Activated T-helper 1 cell treated with Interleukin-2 at 50 U/mL for 16 hours (primary cell): ENCODE measurements at places on chromosomes 16 and 17.

DNA sequence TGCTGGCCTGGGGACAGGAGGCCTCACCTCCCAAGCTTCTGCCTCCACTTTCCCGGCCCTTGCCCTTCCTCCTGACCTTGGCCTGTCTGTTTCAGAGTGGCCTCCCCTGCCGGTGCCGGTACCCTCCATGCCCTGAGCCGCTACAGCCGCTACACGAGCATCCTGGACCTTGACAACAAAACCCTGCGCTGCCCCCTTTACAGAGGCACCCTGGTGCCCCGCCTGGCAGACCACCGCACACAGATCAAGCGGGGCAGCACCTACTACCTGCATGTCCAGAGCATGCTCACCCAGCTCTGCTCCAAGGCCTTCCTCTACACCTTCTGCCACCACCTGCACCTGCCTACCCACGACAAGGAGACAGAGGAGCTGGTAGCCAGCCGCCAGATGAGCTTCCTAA lies 7.4 kb downstream of the SMCR8 start:
- DNase-seq: no peak

- DNase-seq: no peak
Measured at GRCh38 chr16:64654178-64654577, 467.7 kb downstream of the CDH11 start.

DNA sequence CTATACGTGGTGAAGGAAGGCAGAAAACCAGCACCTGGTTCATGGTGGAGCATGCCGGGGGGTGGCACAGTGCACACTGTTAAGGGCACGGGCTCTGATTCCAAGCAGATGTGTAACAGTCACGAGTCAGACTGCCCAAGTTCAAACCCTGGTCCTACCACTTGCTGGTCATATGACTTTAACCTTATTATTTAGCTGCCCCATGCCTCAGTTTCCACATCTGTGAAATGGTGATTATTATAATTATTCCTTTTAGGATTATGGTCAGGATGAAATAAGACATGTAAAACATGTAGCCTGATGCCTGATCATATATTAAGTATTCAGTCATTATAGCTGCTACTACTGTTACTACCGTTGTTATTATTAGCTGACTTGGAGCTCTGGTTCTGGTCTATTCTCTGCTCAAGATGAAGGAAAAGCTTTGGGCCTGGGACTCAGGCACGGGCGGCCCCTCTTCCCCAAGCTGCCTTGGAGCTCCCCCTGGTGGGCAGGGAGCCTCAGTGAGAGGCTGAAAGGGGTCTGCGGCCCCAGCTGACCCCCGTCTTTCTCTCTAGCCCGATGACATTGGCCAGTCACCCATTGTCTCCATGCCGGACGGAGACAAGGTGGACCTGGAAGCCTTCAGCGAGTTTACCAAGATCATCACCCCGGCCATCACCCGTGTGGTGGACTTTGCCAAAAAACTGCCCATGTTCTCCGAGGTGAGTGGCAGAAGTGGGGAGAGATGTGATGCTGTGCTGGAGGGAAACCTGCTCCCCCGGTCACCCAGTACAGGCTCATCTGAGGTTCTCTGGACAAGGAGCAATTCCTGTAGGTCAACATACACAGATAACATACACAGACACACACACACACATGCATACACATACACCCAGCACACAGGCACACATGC lies 14.0 kb downstream of the NR1D1 start:
- DNase-seq: peak; percentile 30

- peak; percentile 30 for DNase-seq
Measured at GRCh38 chr17:29005936-29006511, at the start of gene SEZ6. Gene SEZ6 (minus strand): TSS chr17:29006033. CDS start chr17:29005869, 164 bp downstream.

DNA sequence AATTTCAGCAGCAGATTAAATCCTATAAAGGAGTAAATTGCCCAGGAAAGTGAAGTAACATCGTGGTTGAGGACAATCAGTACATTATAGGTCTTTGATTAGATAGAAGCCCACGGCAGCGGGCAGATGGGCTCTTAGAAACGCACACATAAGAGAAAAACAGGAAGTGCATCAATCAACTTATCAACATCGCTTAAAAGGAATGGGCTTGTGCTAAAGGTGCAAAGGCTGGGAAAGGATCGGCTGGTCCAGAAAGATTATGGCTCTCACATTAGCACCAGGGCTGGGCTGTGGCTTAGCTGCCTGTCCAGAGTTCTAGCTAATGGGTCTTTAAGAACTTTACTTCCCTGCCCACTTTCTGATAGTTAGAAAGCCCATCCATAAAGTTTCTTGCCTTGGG lies 292.0 kb upstream of the TNRC6C start:
- no peak for DNase-seq

DNA sequence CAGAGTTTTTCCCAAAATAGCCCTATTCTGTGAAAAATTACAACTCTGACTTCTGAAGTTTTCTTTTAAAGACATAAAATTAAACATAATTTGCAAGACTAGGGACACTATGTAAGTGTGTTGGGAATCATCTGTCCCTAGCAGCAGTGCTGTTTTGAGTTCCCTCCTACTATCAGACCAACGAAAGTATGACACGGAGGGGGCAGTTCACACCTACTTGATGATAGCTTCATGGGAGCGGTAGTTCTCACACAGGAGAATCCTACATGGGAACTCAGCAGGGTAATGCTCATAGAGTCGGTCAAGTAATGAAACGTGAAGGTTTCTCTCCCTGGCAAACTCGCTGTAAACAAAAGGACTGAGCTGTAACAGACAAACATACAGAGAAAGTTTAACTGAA lies 96.6 kb downstream of the HELZ start:
- DNase-seq: no peak

- no peak for DNase-seq
Measured at GRCh38 chr17:8041249-8041928, 2.5 kb downstream of the ALOX15B start.

GRCh38 chr17:48546924-48547807 lies 2.3 kb upstream of the HOXB2 start:
- no peak for DNase-seq

GRCh38 chr17:55294042-55294751 lies 29.4 kb downstream of the HLF start:
- DNase-seq: no peak

GRCh38 chr16:31301708-31302400 lies 42.1 kb downstream of the ITGAM start:
- no peak for DNase-seq

DNA sequence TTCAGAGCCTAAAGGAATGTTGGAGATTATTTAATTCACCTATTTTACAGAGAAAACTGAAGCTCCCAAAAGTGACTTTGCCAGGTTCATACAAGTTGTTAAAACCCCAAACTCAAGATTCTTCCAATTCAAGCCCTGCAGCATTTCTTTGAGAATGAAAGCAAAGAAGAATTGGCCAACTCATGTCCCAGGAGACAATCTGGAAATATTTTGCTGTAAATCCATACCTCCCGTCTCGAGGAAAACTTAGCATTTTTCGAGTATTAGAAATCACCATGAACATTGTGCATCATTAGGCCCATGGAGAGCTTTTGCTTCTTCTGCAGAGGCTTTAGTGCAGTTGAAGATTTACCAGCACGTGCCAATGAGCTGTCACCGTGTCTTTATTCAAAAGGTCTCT lies 176.4 kb upstream of the KCNJ16 start:
- no peak for DNase-seq

DNA sequence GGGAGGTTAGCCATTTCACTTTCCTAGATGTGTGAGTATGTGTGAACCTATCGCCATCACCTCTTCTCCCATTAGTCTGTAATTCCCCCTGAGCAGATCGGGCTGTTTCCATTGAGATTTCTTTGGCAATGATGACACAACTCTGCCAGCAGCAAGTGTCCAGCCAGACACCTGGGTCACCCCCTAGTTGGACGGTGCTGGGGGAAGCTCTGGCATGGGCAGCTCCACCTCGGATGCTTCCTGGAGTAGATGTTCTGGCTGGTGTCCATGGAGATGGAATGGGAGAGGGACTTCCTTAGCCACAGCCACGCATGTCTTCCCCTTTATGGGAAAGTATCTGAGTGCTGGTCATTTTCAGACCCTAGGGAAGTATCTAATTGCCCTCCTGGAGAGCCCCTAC lies 247.9 kb upstream of the RPL38 start:
- DNase-seq: no peak

DNA sequence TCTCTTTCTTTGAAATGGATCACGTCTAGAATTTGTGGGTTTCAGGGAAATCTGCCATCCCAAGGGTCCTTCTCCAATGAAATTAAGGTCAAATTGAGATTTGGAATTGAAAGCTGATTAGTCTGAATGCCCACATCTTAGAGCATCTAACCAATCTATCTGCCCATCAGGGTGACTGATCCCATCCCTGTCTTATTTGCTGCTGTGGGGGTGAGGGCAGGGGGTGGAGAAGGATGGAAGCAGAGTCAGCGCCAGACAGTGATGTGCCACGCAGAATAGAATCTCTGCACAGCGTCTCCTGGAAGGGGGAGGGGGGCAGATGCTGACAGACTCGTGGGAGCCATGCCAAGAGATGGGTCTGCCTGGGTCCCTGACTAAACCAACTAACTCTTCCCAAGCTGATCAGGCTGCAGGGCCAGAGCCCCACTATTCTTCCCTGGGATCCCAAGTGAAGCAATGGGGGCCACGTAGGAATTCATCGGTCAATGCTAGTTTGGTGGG lies 32.1 kb downstream of the CDK5RAP3 start:
- no peak for DNase-seq

GRCh38 chr16:85238233-85238647 lies 126.0 kb upstream of the CIBAR2 start:
- DNase-seq: no peak

- DNase-seq: no peak
Measured at GRCh38 chr16:81004646-81005353, 1.9 kb downstream of the CMC2 start.

DNA sequence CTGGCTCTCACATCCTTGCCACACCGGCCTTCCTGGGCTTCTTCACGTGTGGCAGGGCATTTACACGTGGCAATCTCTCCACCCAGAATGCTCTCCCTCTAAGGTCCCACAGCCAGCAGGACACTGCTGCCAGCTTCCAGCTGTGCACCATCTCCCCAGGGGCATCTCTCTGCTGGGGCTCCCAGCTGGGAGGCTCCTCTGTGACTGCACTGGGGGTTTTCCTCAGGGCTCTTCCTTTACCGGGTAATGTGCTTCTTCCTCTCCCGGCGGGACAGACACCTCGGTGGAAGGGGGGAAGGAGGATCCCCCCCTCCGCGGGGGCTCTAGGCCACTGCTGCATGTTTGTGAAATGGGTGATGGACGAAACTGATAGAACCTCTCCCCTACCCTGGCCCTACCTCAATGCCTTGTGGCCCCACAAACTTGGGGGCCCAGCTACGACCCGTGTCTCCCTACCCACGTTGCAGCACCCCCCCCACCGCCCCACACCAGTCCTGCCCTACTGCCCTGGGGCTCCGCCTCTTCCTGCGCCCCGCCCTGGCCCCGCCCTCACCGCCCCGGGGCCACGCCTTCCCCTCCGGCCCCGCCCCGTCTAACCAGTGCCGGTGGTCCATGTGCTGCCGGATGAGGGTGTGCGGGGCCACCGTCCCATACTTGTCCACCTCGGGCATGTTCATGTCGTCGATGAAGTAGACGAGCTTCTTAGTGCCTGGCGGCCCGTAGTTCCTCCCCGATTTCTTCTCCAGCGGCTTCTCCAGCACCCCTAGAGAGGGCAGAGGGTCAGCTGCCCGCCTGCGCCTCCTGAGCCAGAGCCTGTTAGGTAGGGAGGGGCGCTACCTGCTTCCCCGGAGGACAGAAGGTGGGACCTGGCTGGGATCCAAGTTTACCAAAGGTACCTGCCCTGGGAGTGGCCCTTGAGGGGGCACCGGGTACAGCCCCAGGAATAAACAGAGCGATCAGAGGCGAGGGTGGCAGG lies 92.6 kb downstream of the DNAH17 start:
- DNase-seq: peak; percentile 60

GRCh38 chr17:4477255-4477791 lies 21.4 kb upstream of the SPNS2 start:
- DNase-seq: no peak

GRCh38 chr16:30063893-30064728 lies 1.4 kb upstream of the ALDOA start:
- peak; percentile 49 for DNase-seq

- DNase-seq: no peak
Measured at GRCh38 chr16:88773812-88774291, 11.2 kb downstream of the PIEZO1 start.

DNA sequence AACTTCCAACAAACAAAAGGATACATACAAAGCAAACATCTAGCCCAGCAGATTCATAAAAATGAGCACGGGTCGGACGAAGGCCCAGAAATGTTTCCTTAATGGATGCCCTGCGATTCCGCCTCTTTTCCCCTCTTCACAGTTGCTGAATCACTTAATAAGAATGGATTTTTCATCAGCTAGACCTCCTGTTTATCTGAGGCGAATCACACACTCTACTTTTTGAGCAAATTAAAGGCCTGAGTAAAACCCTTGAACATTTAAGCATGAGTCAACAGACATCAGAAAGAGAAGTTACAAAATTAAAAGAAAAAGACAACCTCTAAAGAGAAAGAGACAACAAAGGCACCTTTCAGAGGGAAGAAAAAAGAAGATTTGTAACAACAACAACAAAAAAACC lies 44.7 kb downstream of the HS3ST3A1 start:
- DNase-seq: no peak

DNA sequence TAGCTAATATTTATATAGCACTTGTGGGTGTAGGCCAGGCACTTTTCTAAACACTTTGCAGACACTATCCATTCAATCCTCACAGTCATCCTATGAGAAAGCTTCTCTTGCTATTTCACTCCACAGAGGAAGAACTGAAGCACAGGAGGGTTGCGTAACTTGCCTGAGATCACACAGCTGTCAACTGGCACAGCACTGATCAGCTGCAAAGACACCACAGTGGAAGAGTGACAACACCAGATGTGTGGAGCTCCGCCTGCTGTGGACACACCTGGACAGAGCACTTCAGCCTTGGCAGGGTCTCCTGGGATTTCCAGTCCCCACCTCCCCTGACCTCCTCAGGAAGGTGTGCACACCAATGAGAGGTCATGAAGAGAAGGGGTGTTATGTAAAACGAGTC lies 13.3 kb upstream of the CNEP1R1 start:
- no peak for DNase-seq

DNA sequence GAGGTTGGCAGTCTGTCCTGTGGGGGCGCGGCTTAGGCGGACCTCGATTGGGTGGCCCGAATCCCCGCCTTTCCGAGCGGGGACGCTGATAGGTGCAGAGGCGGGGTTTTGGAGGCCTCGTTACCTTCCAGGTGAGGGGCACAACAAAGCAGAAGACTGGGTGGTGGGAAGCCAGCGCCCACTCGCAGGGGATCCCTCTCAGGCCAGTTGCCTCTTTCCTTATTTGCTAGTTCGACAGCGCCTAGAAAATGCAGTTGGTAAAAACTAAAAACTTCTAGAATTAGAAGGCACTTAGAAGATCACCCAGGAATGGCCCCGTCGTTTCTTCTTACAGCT lies 730 bp downstream of the KAT7 start:
- no peak for DNase-seq
